ENCODE measurements at places on chromosomes 2 and 18.

- DNase-seq: no peak
These were observed 238.8 kb downstream of the ZNF407 start for GRCh38 chr18:74836296-74837139.

DNA sequence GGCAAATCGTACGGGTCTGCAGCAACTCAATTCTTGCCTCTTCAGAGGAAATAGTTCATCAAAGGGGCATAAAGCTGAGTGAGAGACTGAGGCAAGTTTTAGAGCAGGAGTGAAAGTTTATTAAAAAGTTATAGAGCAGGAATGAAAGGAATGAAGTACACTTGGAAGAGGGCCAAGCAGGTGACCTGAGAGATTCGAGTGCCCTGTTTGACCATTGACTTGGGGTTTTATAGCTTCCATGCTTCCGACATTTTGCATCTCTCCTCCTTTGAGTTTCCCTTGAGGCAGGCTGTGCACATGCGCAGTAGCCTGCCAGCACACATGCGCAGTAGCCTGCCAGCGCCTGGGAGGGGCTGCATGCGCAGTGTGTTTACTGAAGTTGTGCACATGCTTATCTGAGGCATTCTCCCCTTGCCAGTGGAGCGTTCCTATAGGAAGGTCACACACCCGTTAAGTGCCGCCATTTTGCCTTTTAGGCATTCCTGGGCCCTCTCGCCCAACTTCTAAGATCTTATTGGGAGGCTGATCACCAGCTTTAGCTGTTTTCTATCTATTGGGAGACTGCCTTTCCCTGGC is 265.5 kb upstream of the MGAT5 start:
- no peak for DNase-seq

DNA sequence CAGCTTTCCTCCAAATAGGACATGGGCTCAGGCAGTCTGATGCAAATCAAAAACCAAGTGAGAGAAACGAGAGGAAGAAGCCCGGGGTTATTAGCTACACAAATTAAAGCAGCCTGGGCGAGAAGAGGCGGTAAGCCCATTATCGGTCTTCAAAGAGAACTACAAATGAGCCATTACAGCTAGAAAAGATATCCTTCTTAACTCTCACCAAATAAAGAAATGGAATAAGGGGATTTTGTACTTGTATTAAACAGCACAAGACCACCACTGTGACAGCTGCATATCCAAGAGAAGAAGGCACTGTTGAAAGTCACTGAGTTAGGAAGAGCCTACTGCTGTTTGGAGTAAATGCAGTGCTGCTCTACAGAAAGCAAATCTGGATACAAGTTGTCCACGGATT is 32.6 kb downstream of the STAT1 start:
- no peak for DNase-seq

GRCh38 chr18:8455661-8456614 is 153.3 kb upstream of the RAB12 start:
- no peak for DNase-seq

DNA sequence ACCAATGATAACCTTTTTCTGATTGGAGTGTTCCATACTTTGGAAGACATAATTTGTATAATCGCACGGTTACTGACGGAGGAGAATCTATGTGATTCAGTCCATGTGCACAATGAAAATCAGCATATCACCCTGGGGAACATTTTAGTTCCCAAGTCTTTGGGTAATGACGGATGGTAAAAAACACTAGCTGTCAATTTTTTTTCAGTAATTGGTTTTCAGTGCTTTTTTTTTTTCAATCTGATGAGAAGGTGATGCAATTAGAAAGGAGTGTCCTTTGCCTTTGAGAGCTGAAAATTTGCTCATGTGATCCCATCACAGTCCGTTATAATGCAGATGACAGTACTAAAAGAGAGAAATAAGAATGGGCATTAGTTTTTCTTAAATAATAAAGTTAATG is 51.9 kb upstream of the THOC1 start:
- DNase-seq: no peak

DNA sequence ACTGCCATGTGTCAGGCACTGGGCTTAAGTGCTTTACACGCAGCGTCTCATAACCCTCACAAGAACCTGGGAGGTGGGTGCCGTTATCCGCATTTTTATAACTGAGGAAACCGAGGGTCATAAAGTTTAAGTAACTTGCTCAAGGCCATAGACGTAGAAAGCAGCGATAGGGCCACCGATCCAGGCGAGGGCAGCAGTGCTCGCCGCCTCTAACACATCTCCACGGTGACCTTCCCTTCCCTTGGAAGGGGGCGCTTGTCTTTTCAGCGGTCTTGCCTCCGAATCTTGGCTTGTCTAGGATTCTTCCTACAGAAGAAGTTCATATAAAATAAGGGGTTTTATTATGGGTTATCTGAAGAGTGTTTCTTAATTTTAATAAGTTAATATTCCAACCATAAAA is 186.6 kb downstream of the GBX2 start:
- DNase-seq: no peak

DNA sequence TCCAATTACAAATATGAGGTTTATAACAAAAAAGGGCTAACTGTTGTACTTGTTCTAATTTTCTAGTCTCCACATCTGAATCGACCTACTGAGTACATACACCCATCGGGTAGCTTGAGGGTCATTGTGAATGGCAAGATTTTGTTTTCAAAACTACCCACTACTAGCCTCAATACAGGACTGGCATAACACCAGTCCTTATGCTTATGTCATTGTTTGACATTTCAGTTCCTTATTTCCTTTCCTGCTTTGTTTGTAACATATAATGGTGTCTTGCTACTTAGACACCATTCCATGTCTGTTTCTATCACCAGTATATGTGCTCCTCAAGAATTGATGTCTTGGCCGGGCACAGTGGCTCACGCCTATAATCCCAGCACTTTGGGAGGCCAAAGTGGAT is 86.0 kb downstream of the EPHA4 start:
- DNase-seq: no peak

- no peak for DNase-seq
These were observed 12.4 kb downstream of the EHD3 start for GRCh38 chr2:31246184-31246852.

GRCh38 chr18:48680339-48681250 is 141.8 kb downstream of the CTIF start:
- no peak for DNase-seq

DNA sequence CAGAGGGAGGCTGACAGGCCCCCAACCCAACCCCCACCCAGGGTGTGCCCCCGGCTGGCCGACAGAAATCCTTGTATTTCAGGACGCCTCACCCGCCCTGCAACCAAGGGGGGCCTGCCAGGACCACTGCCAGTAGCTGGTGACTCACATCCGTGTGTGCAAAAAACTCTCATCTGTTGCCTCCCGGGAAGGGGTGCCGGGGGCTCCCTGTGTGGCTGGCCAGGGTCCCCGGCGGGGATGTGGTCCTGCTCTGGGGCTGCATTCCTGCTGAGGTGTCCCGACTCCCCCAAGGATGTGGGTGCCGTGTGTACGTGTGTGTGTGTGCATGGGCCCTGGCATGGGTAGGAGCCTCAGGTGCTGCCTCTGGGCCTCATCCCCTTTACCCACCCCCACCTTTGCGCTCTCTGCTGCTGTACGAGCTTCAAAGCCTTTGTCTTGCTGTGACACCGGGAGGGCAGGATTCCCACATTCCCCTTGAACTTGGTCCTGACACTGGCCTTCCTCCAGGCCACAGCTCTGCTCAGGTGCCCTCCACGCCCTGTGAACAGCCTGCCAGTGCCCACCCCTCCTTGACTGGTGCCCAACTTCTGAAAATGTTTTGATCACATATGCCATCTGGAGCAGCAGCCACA is 226.3 kb upstream of the HDAC4 start:
- DNase-seq: no peak

GRCh38 chr2:11681722-11682589 is 12.0 kb upstream of the NTSR2 start:
- peak; percentile 28 for DNase-seq

DNA sequence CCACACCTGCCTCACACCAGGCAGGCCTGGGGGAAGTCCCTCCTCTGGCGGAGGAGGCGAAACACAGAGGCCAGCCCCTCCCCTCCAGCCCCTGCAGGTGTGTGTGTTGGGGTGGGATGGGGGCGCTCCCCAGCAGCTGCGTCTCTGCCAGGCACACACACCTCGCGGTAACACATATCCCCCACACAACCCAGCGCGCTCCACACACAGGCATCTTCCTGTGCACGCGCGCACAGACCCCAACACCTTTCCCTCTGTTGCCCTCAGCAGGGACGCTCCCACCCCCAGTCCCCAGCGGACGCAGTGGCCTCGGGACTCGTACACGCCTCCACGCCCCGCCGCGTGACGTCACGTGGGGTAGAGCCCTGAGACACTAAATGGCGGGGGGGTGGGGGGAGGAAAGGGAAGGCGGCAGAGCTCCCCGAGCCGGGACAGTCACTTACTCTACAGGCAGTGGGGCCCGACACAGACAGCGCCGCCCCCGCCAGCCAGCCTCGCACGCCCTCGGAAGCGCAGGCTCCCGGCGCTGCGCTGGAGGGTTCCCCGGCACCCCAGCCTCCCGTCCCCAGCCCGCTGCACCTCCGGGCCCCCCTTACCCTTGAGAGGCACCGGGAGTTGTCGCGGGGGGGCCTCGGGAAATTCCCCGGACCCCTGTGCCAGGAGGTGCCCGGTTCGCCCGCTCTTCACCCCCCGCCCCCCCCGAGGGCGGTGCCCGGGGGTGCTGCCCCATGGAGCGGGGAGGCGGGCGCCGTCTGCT is at the start of gene WNT10A:
WNT10A (plus strand) TSS at position 751 of the 757 bp plus-strand sequence. CDS start 144 bp downstream, outside the sequence.
- no peak for DNase-seq

GRCh38 chr2:196944570-196944969 is 18.1 kb upstream of the PGAP1 start:
- DNase-seq: no peak

DNA sequence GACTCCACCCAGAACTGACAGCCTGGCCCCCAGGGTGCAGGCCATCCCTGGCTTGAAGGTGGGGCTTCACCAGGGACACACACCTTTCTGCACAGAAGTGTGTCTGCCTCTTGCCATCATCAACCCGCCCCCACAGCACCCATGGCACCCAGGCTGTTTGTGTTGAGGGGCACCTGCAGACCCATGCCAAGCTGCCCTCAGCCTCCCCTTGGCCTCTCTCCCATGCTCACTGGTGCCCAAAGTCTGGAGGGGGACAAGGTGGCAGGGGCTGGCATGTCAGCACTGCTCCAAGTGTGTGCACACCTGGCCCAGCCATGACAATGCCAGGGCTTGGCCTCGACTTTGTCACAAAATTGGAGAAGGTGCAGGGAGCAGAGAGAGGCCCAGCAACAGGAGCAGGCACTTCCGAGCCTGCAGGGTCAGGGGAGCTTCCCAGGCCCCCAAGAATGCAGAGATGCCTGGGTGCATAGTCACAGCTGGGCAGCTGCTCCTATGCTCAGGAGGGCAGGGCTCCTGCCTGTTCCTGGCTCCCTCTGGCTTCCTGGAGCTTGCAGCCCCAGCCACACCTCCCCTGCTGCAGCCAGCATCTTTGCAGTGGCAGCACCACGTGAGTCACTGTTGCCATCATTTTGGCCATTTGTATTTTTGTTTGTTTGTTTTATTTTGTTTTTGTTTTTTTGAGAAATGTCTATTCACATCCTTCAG is 280.6 kb upstream of the UBE2E3 start:
- DNase-seq: no peak

DNA sequence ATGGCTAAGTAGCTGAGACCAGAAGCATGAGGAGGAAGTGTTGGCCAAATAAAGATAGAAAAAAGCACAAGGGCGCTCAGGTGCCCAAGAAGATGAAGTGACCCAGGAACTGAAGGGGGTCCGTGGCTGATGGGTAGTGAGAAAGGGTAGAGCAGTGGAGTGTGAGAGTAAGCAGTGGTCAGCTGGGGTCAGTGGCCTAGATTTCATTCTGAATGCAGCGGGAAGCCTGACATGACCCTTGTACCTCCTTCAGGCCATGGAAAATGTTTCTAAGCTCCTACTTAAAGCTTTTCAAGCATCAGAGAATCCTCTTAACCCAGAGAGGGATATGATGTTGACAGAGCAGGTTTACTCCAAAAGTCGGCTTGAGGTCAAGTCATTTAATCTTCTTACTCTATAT is 89.0 kb upstream of the UNC80 start:
- no peak for DNase-seq

GRCh38 chr2:206820807-206821206 is 55.4 kb downstream of the FASTKD2 start:
- DNase-seq: no peak

- no peak for DNase-seq
These were observed 223.2 kb upstream of the PIK3C3 start for GRCh38 chr18:41731884-41732283.

GRCh38 chr18:12879840-12880540 is 4.0 kb downstream of the PTPN2 start:
- DNase-seq: no peak

DNA sequence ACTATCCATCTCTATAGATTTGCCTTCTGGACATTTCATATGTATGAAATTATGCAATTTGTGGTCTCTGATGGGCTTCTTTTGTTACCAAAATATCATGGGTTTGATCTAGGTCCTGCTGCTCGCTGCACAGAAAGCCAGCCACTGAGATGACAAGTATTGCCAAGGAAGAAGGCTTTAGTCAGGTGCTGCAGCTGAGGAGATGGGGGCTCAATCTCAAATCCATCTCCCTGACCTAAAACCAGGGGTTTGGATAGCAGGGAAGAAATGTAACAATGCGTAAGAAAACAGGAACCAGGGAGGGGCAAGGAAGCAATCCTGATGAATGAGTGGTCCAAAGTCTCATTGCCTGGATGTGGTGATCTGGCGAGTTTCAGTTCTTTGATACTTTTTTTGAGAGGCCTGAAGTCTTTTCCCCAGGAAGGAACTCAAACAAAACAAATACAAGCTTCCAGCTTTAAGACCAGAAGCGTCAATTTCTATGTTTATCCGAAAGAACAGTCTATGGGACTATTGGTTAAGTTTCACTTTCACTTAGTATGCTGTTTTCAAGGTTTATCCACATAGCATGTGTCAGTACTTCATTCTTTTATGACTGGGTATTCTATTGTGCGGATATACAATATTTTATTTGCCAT is 3.4 kb upstream of the CKAP2L start:
- DNase-seq: no peak

- no peak for DNase-seq
These were observed 20.1 kb downstream of the CAPN13 start for GRCh38 chr2:30786923-30787685.

- DNase-seq: no peak
These were observed at the start of gene PPP1R1C for GRCh38 chr2:181985632-181986205. Gene PPP1R1C (plus strand): TSS chr2:181985853. CDS start chr2:181986111, 258 bp downstream.

DNA sequence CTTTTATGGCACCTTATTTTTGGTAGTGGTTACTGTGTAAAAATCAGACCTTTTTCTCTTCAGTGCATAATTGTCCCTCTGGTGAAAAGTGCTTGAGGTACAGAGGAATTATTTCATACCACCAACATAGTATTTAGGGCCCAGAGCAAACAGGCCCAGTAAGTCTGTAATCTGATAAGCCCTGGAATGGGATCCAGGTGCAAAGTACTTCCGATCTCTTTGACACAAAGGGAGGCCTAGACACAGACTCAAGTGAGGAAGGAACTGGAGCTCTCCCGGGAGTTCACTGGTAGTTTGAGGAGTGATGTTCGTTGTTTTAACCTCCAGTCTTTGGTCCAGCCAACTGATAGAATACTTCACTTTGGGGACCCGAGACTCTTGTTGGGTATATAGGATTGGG is 57.4 kb downstream of the RAB31 start:
- no peak for DNase-seq

GRCh38 chr2:27730980-27731691 is 40.4 kb upstream of the MRPL33 start:
- no peak for DNase-seq
